HFFc6 (cell line): ENCODE measurements at places on chromosomes 1 and 21.

DNA sequence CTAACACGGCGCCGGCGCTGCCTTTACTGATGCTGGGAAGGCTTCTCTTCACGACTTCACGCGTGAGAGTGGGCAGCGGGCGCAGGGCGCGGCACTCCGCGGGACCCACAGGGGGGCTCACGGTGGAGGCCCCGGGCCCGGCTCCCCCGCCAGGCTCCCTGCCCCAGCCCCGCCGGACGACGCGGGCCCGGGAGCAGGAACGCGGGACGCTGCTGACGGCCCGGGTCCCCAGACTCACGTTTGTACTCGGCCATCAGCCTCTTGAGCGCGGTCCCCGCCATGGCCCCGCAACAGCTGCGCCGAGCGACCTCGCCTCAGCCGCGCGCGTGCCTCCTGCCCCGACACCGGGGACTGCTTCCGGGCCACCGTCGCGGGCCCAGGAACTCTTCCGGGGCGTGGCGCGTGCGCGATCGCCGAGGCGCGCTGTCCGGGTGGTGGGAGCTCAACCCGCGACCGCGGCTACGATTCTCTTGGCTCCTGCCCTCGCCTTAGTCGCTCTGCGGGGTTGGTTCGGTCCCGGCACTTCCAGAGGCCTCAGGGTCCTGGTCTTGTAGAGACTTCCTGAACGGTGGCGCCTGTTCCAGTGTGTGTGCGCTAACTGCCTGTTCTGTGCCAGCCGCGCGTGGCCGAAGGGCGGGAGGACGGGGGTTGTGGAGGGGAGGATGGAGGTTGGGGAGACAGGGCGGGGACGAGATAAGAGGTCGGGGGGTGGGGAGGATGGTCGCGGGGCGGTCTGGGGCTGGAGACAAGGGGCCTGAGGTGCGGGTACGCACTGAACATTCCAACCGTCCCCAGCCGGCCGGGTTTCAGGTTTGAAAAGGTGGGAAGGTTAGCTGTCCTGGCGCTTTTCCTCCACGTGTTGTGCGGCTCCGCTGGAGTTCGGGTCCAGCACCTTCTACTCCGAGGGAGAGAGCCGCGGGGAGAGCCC lies at the start of gene UBE2G2:
TSS of gene UBE2G2 (minus strand) at position 353 of the 928 bp plus-strand sequence. CDS start at position 281, 72 bp downstream.
- H3K36me3 ChIP-seq, result peaks cover 44% of the 10 kb centered on the region
- peaks cover 39% of the 10 kb centered on the region for H3K4me1 ChIP-seq
- peaks cover 4% of the 10 kb centered on the region; the same call in 1 of the 2 replicates for H3K27me3 ChIP-seq
- peak; percentile 60 for DNase-seq
- H3K4me3 ChIP-seq, result peak within 1 kb of the TSS; percentile 96

DNA sequence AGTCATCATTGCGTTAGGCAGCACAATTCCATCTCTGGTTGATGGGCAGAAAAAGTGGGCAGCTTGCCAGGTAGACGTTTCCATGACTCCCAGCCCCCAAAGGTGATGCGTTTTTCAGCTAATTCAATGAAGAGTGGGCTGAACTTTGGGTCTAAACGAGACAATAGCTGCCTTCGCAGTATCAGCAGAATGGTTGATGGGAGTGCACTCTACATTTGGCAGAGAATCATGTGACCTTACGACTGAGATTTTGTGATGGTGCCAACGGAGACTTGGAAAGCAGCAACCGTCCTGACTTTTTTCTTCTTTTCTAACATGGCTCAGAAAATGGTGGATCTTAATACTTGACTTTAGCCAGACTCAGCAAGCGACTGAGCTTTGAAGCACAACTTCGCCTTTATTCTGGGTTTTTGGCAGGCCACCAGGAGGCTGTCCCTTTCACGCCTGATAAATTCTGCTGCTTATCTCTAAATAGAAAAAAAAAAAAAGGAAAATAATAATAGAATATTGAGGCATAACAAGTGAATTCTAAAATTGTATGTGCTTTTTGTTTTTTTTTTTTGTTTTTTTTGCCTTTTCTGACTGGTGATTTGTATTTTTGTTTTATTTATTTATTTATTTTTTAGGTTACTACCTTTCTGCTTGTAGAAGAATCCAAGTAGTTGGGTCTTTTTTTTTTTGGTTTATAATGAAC lies 804.8 kb downstream of the USP25 start:
- no peaks in the 10 kb centered on the region for H3K27me3 ChIP-seq
- H3K36me3 ChIP-seq, result no peaks in the 10 kb centered on the region
- H3K4me3 ChIP-seq, result peak overlapping the region; percentile 95
- peak; percentile 58 for DNase-seq
- peak overlapping the region; percentile 96 for H3K27ac ChIP-seq
- H3K4me1 ChIP-seq, result peaks cover 41% of the 10 kb centered on the region

GRCh38 chr1:213051127-213051880 lies at the start of gene RPS6KC1:
TSS of gene RPS6KC1 (plus strand) at chr1:213051241. CDS start at chr1:213051405, 164 bp downstream.
- peak within 1 kb of the TSS; percentile 85 for H3K27ac ChIP-seq
- peaks cover 57% of the 10 kb centered on the region for H3K4me1 ChIP-seq
- H3K36me3 ChIP-seq, result peaks cover 10% of the 10 kb centered on the region
- H3K27me3 ChIP-seq, result no peaks in the 10 kb centered on the region; the same call in 1 of the 2 replicates
- DNase-seq, result peak; percentile 73

GRCh38 chr1:93559045-93559444 lies 111.1 kb downstream of the FNBP1L start:
- peaks cover 9% of the 10 kb centered on the region for H3K27me3 ChIP-seq
- H3K4me1 ChIP-seq, result peaks cover 6% of the 10 kb centered on the region; the same call in 1 of the 2 replicates
- peaks cover 36% of the 10 kb centered on the region for H3K36me3 ChIP-seq
- DNase-seq, result no peak
- no peak overlapping the region for H3K27ac ChIP-seq
- no peak overlapping the region for H3K4me3 ChIP-seq

DNA sequence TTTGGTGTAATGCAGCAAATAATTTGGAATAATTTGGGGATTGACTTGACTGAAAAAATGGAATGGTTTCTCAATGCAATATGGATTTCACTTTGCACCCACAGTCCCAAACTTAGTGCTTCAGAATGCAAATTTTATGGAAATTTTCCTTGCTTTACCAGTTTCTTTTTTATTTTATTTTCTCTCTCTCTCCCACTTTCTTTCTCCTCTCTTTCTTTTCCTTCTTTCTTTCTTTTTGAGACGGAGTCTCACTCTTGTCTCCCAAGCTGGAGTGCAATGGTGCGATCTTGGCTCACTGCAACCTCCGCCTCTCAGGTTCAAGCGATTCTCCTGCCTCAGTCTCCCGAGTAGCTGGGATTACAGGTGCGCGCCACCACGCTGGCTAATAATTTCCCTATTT lies 110.3 kb downstream of the KCNN3 start:
- no peak for DNase-seq
- no peak overlapping the region for H3K4me3 ChIP-seq
- H3K4me1 ChIP-seq, result no peaks in the 10 kb centered on the region; the same call in 1 of the 2 replicates
- no peaks in the 10 kb centered on the region for H3K36me3 ChIP-seq
- H3K27ac ChIP-seq, result no peak overlapping the region

DNA sequence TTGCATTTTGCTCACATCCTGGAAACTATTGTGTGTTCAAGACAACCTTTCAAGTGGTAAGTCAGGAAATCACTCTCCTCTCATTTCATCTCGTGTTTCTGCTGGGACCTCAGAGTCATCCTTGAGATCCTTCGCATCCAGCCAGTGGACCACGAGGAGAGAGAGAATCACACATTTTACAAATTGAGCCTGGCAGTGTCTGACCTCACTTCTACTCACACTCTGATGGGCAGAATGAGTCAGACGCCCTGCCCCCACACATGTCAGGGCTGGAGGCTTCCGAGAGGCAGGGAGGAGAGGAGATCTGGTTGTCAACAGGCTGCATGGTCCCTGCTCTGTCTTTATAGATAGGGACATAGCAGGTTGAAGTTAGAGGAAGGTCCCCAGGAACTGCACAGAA lies 509.7 kb downstream of the AJAP1 start:
- DNase-seq, result no peak
- no peaks in the 10 kb centered on the region for H3K4me1 ChIP-seq
- peaks cover 2% of the 10 kb centered on the region; the same call in 1 of the 2 replicates for H3K27me3 ChIP-seq
- H3K36me3 ChIP-seq, result peaks cover 18% of the 10 kb centered on the region
- H3K27ac ChIP-seq, result no peak overlapping the region

DNA sequence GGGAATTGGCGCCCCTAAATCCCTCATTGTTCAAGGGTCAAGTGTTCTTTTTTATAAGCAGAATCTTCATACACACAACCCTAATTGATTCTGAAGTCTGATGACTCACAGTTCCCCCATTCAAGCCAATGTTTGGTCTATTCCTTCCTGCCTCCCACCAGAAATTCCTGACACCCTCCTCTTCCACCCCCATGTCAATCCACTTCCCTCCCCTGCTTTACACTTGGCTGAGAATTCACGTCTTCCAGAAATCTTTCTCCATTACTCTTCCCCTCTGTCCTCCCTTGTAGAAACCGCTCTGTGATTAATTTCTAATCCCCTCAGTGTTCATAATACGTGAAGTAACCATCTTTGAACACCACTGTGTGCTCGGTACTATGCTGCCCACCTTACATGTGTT lies 76.2 kb upstream of the CD34 start:
- no peak overlapping the region for H3K27ac ChIP-seq
- H3K36me3 ChIP-seq, result no peaks in the 10 kb centered on the region
- peaks cover 39% of the 10 kb centered on the region for H3K27me3 ChIP-seq
- no peak for DNase-seq
- peaks cover 9% of the 10 kb centered on the region for H3K4me1 ChIP-seq

DNA sequence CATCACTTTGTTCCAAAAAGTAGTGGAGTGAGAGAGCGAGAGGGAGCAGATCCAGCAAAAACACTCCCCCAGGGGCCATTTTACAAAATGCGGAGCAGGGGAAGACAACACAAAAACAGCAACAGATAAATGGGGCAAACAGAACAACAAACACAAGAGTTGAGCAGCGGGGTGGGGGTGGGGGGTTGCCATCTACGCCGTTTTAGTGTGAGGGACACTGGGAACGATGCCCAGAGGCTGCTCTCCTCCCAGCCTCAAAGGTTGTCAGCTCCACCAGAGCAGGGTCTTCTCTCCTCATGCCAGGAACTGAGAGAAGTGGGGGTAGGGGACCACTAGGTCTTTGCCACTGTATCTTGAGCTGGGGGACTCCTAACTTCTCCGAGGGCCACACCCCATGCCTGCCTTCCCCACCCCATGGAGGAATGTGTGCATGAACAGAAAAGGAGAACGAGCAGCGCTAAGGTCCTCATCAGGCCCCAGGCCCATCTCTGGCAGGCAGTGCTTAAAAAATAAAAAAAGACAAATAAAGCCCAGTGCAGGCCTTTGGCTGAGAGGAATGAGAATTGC lies 1.3 kb upstream of the PBXIP1 start:
- H3K27me3 ChIP-seq, result peaks cover 13% of the 10 kb centered on the region
- no peak for DNase-seq
- peak overlapping the region; percentile 97 for H3K27ac ChIP-seq
- peaks cover 43% of the 10 kb centered on the region for H3K4me1 ChIP-seq
- peak overlapping the region; percentile 27; the same call in 1 of the 2 replicates for H3K4me3 ChIP-seq

GRCh38 chr1:110948038-110948810 lies 15.5 kb downstream of the LRIF1 start:
- no peak overlapping the region for H3K4me3 ChIP-seq
- no peak overlapping the region for H3K27ac ChIP-seq
- no peaks in the 10 kb centered on the region for H3K27me3 ChIP-seq
- H3K4me1 ChIP-seq, result peaks cover 11% of the 10 kb centered on the region
- H3K36me3 ChIP-seq, result peaks cover 63% of the 10 kb centered on the region

DNA sequence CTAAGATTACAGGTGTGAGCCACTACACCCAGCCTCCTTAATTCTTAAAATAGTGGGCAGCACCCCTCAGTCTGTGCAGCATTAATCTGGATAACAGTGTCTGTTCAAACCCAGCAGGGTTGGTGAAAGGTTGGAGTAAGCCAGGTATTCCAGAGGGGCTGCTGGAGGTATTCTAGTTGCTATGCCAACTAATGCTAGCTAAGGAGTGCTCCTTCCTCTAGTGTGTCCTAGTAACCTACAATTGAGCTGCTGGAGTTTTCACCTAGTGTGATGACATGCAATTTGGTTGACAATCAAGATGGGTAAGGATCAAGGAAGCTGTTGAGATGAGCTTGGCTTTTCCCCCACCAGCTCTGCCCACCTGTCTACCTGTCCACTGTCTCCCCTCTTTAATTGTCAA lies 100.2 kb upstream of the IPO9 start:
- H3K4me3 ChIP-seq, result no peak overlapping the region
- no peak for DNase-seq
- peaks cover 5% of the 10 kb centered on the region for H3K27me3 ChIP-seq
- H3K27ac ChIP-seq, result no peak overlapping the region
- peaks cover 72% of the 10 kb centered on the region for H3K4me1 ChIP-seq

DNA sequence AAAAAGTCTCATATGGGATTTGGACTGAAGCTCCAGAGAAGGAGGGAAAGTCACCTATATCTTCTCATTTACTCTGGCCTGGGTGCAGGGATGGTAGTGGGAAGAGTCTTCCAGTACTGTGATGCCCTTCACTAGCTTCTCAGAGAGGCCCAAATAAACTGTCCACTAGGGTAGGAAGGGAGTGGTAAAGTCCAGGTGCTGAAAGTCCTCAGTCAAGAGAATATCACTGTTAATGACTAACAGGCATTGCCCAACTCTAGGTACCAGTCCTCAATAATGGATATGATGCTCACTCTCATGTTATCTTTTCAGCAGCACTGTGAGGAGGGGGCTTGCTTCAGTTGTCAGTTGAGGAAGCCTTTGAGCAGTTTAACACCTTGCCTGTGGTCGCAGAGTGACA lies 64.0 kb downstream of the LHX8 start:
- no peak overlapping the region for H3K27ac ChIP-seq
- no peak for DNase-seq
- peaks cover 2% of the 10 kb centered on the region for H3K27me3 ChIP-seq
- no peaks in the 10 kb centered on the region for H3K4me1 ChIP-seq
- no peak overlapping the region for H3K4me3 ChIP-seq
- H3K36me3 ChIP-seq, result no peaks in the 10 kb centered on the region

- no peaks in the 10 kb centered on the region for H3K4me1 ChIP-seq
- peaks cover 4% of the 10 kb centered on the region for H3K27me3 ChIP-seq
- H3K4me3 ChIP-seq, result no peak overlapping the region
- H3K36me3 ChIP-seq, result no peaks in the 10 kb centered on the region; the same call in 1 of the 2 replicates
Observed at GRCh38 chr1:217141711-217142110, 418.5 kb upstream of the ESRRG start.

- no peak overlapping the region for H3K4me3 ChIP-seq
- H3K36me3 ChIP-seq, result no peaks in the 10 kb centered on the region
- H3K4me1 ChIP-seq, result no peaks in the 10 kb centered on the region
- no peak for DNase-seq
- H3K27ac ChIP-seq, result no peak overlapping the region
Observed at GRCh38 chr1:106223213-106223612, 833.3 kb upstream of the PRMT6 start.

GRCh38 chr1:216600730-216601609 lies 122.3 kb downstream of the ESRRG start:
- H3K4me1 ChIP-seq, result peaks cover 29% of the 10 kb centered on the region
- no peaks in the 10 kb centered on the region; the same call in 1 of the 2 replicates for H3K27me3 ChIP-seq
- peak overlapping the region; percentile 94 for H3K27ac ChIP-seq
- DNase-seq, result peak; percentile 57
- peak overlapping the region; percentile 91 for H3K4me3 ChIP-seq
- H3K36me3 ChIP-seq, result no peaks in the 10 kb centered on the region
